ENCODE measurements at places on chromosomes 6 and 20.

DNA sequence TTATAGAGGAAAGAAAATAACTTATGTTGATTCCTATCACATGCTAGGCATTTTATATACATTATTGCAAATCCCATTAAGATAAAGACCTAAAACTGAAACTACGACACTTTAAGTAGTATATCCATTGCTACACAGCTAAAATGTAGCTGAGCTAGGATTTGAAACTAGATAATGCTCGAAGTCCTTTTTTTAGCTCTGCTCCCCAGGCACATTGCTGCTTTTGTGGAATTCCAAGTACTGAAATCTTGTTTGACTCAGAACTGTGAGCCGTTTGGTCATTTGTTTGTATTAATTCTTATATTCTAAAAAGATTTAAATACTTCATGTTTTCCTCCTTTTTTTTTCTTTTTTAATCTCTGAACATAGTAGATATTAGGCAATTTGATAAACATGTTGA lies 644.8 kb downstream of the HACE1 start:
- no peak for DNase-seq

DNA sequence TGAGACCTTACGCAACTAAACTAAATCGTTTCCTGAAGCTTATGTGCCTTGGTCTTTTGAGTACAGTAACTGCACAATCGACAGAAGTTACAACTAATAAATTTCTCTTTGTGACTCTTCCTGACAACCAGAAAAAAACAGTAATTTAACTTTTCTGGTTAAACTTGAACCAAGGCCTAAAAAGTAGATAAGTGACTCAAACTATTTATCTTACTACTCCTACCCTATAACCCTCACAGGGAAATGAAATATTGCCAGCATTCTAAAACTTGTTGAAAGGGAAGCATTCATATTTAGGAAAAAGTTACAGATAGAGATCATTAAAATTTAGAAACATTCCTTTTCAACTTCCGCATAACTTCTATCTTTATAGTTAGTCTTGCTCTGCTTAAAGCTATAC lies 1034.4 kb downstream of the EYS start:
- peak; percentile 8 for DNase-seq

GRCh38 chr20:12090920-12091319 lies 173.2 kb downstream of the BTBD3 start:
- no peak for DNase-seq

GRCh38 chr6:16286151-16286522 lies 47.8 kb downstream of the GMPR start:
- peak; percentile 56 for DNase-seq

DNA sequence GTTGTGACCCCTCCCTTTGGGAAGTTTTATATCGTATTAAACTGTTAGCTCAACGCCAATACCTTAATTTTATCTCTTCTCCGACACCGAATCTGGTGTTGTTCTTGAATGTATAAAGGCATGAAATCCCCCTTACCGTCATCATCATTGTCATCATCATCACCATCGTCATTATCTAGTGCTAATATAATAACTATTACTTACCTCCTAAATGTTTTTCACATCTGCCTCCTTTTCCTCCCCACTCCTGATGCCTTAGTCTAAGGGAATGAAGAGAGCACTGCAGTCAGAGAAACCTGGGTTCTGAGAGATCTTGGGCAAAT lies 677 bp upstream of the ZBTB24 start:
- DNase-seq = no peak

- DNase-seq = no peak
Measured at GRCh38 chr6:16651871-16652270, 109.4 kb downstream of the ATXN1 start.

- no peak for DNase-seq
Measured at GRCh38 chr6:32623693-32624092, 13.5 kb upstream of the HLA-DQA1 start.

GRCh38 chr20:42098418-42098817 lies 480.2 kb upstream of the CHD6 start:
- no peak for DNase-seq

DNA sequence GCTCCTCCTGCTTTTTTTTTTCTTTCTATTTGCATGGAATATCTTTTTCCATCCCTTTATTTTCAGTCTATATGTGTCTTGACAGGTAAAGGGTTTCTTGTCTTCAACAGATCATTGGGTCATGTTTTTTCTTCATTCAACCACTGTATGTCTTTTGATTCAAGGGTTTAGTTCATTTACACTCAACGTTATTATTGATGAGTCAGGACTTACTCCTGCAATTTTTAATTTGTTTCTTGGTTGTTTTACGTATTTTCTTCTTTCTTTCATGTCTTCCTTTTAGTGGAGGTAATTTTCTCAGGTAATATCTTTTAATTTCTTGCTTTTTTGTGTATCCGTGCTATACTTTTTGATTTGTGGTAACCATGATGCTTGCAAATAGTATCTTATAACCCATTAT lies 429.1 kb upstream of the HTR1E start:
- DNase-seq = no peak

DNA sequence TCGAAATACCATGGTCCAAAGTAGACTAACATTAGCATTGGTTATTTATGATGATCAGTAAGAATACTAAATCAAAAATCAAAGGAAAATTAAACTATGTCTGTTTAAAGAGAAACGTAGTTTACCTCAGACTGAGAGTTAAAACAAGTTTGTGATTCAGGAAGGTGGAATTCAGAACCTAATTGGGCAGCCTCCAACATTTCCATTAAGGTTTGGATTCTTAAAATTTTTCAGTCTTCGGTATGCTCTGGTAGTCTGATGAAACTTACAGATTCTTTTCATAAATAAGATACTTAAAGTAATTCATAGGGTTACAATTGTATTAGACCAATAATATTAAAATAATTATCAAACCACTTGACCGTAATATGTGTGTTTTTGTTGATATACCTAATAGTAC lies 18.6 kb downstream of the HFE start:
- peak; percentile 72 for DNase-seq

DNA sequence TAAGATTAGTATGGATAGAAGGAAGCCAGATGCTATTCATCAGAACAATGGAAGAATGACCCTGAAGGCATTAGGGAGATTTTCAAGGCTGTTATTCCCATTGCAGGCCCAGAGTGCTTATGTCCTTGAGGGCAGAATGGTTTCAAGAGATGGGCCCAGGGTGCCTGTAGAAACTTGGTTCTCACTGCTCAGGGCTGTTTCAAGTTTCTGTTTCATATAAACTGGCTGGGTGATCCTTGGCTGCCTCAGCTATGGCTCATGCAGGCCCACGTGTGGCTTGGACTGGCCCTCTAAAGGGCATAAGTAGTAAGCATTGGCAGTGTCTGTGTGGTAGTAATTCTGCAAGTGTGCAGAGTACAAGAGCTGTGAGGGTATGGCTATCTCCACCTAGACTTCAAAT lies 540.9 kb upstream of the MAN1A1 start:
- DNase-seq = no peak

GRCh38 chr6:90249034-90249433 lies 47.6 kb downstream of the BACH2 start:
- DNase-seq = peak; percentile 81

GRCh38 chr6:4964675-4965561 lies 38.9 kb downstream of the RPP40 start:
- DNase-seq = no peak

GRCh38 chr20:36919715-36920333 lies 31.7 kb downstream of the SAMHD1 start:
- DNase-seq = peak; percentile 64

DNA sequence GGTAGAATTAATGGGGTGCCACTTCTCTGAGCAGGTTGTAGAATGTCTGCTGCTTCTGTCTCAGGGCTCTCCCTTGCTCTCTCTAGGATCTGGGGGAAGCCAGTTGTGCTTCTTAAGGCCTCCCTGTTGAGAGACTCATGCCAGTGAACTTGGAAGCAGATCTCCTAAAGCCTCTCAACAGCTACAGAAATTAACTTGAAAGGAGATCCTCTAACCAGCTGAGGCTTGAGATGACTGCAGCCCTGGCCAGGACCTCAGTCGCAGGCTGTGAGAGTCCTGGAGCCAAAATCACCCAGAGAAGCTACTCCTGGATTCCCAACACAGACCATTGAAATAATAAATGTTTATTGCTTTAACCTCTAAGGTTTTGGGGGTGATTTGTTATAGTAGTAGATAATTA lies 180.2 kb upstream of the MARCKS start:
- no peak for DNase-seq

DNA sequence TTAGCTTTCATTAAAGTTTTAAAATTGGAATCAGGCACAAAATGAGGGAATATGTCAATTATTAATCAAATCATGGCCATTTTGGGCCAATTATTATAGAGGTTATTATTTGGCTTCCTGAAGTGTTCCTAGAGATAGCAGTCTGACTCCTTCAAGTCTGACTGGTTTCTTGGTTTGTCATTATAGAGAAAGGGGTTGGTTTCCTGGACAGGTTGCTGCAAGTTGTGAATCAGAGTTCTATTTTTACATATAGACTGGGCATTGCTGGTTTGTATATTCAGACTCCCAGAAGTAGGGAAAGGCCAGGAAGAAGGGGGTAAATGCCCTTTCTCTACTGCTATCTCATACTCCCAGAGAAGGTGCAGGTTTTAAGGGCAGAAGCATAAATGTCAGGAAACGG lies 121.4 kb upstream of the CEP162 start:
- no peak for DNase-seq

DNA sequence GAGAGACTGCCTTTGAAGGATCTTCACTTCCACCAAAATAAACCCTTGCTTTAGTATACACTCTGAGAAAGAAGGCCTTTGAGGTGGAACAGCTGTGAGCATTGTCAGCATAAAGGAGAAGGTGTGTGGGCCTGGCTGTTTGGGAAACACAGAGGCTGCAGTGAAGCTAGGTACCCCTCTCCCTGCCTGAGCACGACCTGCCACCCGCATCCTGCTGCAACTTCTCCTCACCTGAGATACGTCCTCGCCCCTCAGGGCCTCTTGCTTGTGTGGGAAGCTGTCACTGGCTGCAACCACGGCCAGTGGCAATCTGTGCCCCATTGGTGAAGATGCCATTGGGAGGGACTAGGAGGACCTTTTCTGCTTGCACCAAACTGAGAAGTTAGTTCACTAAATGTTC lies 307.9 kb downstream of the KIF16B start:
- no peak for DNase-seq

GRCh38 chr20:17958373-17959256 lies 10.0 kb downstream of the SNX5 start:
- DNase-seq = no peak

DNA sequence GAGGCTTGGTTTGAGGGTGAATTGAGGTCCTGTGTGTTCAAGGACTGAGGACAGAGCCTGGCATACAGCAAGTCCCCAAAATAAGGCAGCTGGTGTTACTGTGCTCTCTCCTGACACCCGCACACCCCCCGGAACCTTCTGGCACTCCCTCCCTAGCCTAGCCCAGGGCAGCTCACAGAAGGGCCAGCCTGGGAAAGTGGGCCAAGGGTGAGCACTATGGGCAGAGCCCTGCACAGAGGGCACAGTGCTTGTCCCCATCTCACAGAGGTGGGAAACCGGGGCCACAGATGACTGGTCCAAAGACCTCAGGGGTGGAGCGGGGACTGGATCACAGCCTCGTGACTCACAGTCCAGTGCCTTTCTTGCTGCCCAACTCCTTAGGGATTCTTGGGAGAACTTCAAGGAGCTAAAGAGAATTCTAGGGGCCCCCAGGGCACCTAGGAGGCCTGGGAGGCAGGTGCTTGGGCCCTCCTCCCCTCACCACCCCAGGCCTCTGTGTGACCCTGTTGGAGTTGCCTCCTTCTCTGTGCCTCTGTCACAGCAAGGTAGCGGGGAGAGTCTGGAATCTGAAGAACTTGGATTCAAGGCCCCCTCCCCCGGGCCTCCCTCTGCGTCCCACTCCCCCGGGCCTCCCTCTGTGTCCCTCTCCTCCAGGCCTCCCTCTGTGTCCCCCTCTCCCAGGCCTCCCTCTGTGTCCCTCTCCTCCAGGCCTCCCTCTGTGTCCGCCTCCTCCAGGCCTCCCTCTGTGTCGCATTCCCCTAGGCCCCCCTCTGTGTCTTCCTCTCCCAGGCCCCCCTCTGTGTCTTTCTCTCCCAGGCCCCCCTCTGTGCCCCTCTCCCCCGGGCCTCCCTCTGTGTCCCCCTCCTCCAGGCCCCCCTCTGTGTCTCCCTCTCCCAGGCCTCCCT lies 13.5 kb downstream of the DLGAP4 start:
- no peak for DNase-seq

DNA sequence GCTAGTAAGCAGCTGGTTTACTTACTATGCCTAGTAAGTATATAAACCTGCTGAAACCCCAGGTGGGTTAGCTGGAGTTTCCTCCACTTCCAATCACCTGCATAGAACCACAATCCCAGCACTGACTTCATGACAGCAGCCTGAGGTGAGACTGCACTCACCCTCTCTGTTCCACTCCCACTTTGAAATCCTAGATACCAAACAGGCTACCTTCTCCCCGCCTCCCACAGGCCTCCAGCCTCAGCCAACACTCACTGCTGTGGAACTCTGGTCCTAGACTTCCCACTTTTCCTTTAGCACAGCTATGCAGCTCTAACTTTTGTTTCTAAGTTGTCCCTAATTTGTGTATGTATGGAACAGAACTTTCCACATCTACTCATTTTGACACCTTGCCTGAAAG lies 149.7 kb upstream of the ARID1B start:
- DNase-seq = no peak

GRCh38 chr20:11941593-11942246 lies 24.0 kb downstream of the BTBD3 start:
- DNase-seq = no peak

GRCh38 chr6:168410035-168410434 lies 30.9 kb upstream of the SMOC2 start:
- DNase-seq = no peak

GRCh38 chr20:3784216-3784853 lies 2.2 kb downstream of the CENPB start:
- no peak for DNase-seq

- DNase-seq = peak; percentile 62
Measured at GRCh38 chr20:25676164-25676809, 20.4 kb downstream of the ZNF337 start.

DNA sequence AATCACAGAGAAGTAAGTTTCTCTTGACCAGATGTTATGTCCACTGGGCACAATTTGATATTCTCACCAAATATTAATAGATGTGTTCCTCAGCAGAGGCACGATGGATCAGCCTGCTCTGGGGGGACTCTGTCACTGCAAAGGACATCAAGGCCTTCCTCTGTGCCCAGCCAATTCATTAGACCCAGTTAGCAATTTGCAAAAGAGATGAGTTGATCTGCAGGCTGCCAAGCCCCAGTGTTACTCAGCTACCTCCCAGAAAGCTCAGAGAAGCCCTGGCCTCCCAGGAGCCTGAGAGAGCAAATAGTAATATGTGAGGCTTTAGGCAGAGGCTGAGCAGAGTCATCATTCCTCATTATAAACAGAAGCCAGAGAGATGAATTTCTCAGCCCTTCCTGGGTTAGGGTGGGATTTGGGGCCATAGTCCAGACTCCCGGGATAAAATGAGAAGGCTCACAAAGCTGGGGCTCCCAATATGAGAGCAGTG lies 54.2 kb downstream of the ZNF831 start:
- peak; percentile 26 for DNase-seq

- DNase-seq = no peak
Measured at GRCh38 chr20:36179170-36179945, 24.8 kb downstream of the EPB41L1 start.

DNA sequence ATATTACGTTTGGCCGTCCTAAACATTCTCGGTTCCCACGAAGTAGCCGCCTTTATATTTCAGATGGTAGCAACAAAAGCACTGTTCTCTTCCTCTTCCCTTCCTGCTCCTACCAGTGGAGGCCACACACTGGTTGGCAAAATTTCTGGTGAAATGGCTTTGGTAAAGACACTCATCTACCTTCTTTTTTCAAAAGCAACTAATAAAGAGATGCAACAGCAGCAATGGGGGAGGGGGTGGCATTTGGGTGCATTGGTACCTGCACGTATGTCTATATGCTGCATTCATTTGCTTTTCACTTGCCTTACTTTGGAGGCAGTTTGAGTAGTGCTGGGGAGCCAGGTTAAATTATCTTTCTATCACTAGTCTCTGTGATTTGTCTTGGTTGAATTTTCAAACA lies 6.0 kb downstream of the POU3F2 start:
- no peak for DNase-seq
